ENCODE measurements at places on chromosomes 4 and X. TPM values are rescaled to one million over a fixed set of nuclear protein-coding genes. Genes with fewer than 3 reads are reported as not detected.

DMRTC1 gene
- total RNA-seq: not detected

SSX5 gene
- total RNA-seq: not detected

RASGEF1B gene
- total RNA-seq: 0.39 TPM

JCHAIN gene
- total RNA-seq: not detected

CENPVL3 gene
- not detected for total RNA-seq

GLRA2 gene
- not detected for total RNA-seq

SASH3 gene
- not detected for total RNA-seq

STAG2 gene
- total RNA-seq: 65.8 TPM

PAGE2B gene
- total RNA-seq: not detected

SPANXN3 gene
- not detected for total RNA-seq

HPGD gene
- 5.5 TPM for total RNA-seq

PDZD4 gene
- total RNA-seq: 0.20 TPM

HTRA3 gene
- 2.3 TPM for total RNA-seq

TCP11X2 gene
- not detected for total RNA-seq

FRG2 gene
- not detected for total RNA-seq

ADH7 gene
- not detected for total RNA-seq

F11 gene
- not detected for total RNA-seq

ZCCHC12 gene
- total RNA-seq: under 0.01 TPM

HGFAC gene
- not detected for total RNA-seq

CCKAR gene
- total RNA-seq: not detected

AREG gene
- 4.7 TPM for total RNA-seq

MAGIX gene
- total RNA-seq: 0.73 TPM

ARL9 gene
- total RNA-seq: under 0.01 TPM

IQCM gene
- total RNA-seq: not detected

GAK gene
- total RNA-seq: 65.1 TPM

PGAM4 gene
- not detected for total RNA-seq

NHS gene
- total RNA-seq: 0.98 TPM

GPR119 gene
- not detected for total RNA-seq

TBC1D8B gene
- total RNA-seq: 7.0 TPM

BST1 gene
- total RNA-seq: 5.9 TPM

MAGEB1 gene
- total RNA-seq: not detected

YY2 gene
- total RNA-seq: 2.2 TPM
